NCI-H187 (cell line): ENCODE measurements at places on chromosomes 4 and X.

GRCh38 chr4:138602664-138603063, 360.5 kb upstream of the SLC7A11 start:
- no peak for DNase-seq

GRCh38 chr4:158681629-158682028, 9.5 kb downstream of the ETFDH start:
- DNase-seq, result no peak

GRCh38 chr4:134708026-134708425, 506.4 kb upstream of the PABPC4L start:
- no peak for DNase-seq

GRCh38 chr4:48129307-48130014, 4.6 kb downstream of the TXK start:
- no peak for DNase-seq

GRCh38 chr4:119130365-119131065, 5.1 kb upstream of the MYOZ2 start:
- no peak for DNase-seq

DNA sequence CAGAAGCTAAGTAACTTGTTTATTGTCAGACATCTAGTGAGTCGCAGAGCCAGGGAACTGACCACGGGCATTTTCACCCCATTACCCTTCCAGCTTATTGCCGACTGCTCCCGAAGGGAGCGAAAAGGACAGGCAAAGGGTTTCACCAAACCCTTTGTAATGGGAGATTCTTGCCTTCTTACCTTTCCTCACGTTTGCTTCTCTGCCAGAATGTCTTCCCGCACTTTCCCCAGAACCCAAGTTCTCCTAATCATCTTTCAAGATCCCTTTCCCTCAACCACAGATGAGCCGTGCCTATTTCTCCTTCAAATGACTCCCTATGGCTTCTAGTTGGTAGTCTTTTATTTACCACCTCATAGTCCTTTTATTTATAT, 520 bp upstream of the SRP72 start:
- DNase-seq, result no peak

GRCh38 chr4:133584714-133585113, 435.6 kb downstream of the PCDH10 start:
- no peak for DNase-seq

DNA sequence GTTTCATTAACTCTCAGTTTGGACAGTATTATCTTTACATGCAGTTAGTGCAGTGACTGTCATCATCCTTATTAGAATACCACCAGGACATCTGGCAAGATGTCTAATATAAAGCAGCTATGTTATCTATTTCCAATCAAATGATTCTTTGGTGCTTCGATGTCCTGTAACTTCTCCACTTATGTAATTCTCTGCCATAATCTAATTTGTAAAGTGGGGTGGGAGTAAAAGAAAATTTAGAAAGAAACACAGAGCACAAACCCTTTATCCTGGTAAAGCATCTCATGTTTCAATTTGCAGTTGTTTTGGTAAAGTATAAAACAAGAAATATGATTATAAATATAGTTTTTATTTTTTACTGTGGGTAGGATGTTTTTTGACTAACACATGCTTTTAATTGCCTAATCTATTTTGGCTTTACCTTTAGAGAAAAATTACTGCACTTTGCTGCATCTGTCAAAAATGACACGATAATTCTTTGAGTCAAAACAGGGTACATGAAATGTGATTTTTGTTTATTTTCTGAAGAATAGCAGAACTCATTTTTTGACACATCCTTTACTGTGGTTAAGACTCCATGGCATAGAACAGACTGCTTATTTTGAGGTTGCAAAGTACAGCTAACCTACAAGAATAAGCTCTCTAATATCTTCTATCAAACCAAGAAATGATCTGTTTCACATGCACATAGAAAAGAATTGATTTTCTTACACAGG, 382.9 kb downstream of the RPA4 start:
- no peak for DNase-seq

- no peak for DNase-seq
Observed at GRCh38 chr4:877502-877901, 51.6 kb upstream of the CPLX1 start.

GRCh38 chrX:3244955-3245354, 101.5 kb downstream of the MXRA5 start:
- no peak for DNase-seq

DNA sequence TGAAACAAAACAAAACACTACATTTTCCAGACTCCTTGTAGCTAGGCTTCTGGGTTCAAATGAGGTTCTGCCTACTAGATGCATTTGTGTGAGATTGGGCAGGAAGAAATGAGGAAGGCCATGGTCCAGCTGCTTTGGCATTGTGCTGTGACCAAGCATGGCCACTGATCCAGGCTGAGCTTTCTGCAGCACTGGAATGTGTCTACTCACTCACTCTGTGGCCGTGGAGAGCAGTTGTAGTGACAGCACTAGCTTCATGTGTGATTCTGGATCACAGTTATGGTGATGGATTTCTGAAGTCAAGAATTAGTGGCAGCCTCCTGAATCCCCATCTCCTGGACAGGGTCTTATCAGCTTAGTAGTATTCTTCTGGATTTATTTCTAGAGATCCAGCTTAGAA, 358.9 kb downstream of the GPAT3 start:
- no peak for DNase-seq

- no peak for DNase-seq
Observed at GRCh38 chr4:147336252-147336651, 144.6 kb upstream of the EDNRA start.

DNA sequence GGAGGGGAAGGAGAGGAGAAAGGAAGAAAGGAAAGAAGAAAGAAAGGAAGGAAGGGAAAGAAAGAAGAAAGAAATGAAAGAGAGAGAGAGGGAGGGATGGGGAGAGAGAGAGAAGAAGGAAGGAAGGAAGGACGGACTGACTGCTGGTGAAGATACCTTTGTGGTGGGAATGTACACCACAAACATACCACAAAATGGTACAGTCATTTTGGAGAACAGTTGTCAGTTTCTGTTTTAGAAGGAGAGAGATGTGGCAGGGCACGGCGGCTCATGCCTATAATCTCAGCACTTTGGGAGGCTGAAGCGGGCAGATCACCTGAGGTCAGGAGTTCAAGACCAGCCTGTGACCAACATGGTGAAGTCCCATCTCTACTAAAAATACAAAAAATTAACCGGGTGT, 40.0 kb upstream of the SHISA3 start:
- DNase-seq, result no peak

- no peak for DNase-seq
Observed at GRCh38 chrX:10095698-10096432, 60.9 kb upstream of the CLCN4 start.

DNA sequence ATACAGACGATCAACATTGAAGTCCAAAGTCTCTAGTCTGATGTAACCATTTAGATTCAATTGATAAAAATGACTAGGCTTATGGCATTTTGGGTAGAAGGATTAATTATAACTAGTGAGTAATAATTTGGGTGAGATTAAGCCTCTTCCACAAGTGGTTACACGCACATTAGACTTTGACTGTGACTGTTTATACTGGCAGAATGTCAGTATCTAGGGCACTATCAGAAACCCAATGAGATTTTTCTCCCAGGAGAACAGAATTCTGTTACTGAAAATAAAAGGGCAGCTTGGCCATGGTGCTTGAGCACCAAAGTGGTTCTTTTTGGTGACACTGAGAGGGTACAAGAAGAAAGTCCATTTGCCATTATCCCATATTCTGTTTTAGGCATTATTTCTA, 3.3 kb downstream of the PLS3 start:
- no peak for DNase-seq

DNA sequence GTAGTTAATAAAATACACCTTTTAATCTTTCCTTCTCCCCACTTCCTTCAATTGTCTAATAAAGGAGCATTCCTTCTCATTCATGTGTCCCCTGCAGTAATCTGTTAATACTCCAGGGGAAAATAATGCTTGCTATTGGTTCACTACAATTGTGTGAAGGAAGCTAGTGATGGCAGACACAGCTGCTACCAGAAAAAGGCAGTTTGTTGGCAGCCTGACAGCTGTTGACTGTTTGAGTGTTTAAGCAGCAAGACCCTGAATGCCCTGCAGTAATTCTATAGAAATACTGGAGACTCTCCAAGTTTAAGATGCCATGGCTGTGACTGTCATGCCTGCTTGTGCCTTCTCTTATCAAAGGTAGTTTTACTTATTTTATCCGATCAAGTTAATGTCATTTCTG, 359.5 kb downstream of the C4orf33 start:
- DNase-seq, result peak; percentile 33

- no peak for DNase-seq
Observed at GRCh38 chr4:108601532-108601931, 18.8 kb upstream of the RPL34 start.

GRCh38 chrX:38108364-38108763, 102.0 kb downstream of the SYTL5 start:
- no peak for DNase-seq

- no peak for DNase-seq
Observed at GRCh38 chr4:186726426-186727168, 2.9 kb upstream of the FAT1 start.

DNA sequence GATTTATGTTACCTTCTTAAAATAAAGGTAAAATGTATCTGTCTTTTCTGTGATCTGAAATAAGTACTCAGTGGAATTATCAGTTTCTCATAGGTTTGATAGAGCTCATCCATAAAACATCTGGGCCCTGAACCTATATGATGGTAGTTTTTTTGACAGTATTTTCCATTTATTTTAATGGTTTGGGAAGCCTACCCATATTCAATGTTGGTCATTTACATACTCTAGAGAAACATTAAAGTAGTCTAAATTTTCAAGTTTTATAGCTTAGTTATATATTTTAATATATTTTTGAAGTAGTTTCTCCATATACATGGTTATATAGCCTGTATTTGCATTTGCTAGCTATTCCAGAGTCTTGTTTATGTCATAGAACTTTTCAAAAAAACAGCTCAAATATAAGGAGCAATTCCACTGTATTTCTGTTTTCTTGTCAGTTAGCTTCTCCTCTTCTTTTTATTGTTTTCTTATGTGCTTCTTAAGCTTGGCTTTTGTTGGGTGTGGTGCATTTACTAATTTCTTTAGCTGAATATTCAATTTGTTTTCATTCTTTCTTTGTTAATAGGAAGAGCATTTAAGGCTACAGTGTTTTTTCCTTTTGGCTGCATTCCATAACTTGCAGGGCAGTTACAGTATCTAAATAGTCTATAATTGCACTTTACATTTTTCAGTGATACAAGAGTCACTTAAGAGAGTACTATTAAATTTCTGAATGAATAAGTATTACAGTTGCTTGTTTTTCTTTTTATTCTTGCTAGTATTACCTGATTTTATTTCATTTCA, 181.4 kb downstream of the DKK2 start:
- no peak for DNase-seq

GRCh38 chr4:24519649-24520048, 64.7 kb downstream of the DHX15 start:
- no peak for DNase-seq

- DNase-seq, result no peak
Observed at GRCh38 chrX:23840674-23841073, 57.7 kb downstream of the SAT1 start.

- DNase-seq, result no peak
Observed at GRCh38 chrX:632366-633042, 1.9 kb downstream of the SHOX start.

DNA sequence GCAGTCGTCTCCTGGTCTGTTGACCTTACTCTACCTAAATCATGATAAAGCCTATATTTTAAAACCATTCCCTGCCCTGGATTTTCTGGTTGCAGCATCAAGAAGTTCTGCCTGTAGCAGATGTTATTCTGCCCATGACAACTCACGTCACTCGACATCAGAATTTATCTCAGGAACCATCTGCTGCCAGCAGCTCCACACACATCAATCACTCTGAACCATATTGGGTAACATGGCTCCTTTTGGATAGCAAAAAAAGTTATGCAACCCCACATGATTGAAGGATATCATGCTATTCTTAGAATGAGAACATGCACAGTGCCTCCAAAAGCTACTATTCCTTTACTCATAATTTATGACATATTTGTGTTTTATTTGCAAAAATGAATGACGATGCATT, 341.4 kb downstream of the DHRSX start:
- no peak for DNase-seq

DNA sequence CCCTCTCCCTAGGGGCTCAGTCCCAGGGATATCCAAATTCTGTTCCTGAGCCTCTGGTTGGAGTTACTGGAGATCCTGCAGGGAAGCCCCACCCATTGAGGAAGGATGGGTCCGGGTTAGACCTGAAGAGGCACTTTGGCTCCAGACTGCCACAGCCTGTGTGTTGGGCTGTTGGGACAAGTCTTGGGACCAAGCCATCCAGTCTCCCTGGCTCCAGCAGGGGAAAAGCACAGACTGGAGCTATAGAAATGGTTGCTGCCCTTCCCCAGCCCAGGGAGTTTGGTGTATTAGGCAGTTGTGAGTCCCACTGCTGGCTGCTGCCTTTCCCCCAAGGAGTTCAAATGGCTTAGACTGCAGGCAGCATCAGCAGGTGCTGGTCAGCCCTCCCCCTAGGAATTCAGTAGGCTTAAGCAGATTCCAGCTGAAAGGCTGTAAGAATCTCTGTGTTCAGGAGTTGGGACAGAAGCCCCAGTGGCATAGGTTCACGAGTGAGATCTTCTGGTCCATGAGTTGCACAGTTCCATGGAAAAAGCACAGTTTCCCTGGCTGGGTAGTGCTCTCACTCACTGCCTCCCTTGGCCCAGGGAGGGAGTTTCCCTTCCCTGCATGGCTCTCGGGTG, 344.0 kb upstream of the EPHA5 start:
- DNase-seq, result no peak

DNA sequence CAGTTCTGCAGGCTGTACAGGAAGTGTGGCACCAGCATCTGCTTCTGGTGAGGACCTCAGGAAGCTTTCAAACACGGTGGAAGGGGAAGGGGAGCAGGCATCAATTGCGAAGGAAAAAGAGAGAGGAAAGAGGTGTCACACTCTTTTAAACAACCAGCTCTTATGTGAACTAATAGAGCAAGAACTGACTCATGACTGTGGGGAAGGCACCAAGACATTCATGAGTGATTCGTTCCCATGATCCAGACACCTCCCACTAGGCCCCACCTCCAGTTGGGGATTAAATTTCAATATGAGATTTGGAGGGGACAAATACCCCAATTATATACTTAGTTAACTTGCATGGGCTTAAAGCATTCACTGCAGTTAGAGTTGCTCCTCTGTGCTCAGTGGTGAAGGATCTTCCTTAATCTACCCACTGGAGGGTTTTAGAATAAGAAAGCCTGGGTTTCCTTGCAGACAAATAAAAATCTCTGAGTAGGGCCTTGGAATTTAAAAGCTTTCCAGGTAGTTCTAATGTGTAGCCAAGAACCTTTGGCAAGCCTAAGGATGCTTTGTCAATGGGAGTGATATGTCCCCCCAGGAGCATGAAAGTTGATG, 60.0 kb downstream of the SYNPO2 start:
- no peak for DNase-seq

GRCh38 chrX:41001327-41001726, 83.9 kb upstream of the USP9X start:
- no peak for DNase-seq

DNA sequence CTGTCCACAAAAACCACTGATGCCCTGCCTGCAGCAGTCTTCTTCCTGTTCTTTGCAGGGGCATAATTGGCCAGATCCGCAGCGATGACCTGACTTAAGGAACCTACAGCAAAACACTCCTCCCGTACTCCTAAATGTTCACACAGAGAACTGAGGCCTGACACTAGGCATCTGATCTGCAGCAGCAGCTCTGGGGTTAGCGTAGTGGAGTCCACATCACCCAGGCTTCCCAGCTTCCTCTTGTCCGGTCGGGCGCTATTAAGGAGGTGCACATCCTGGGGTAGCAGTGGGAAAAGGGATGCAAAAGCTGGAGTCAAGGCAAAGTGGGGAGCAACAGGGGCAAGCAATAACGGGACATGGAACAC, 758 bp downstream of the SCFD2 start:
- no peak for DNase-seq

GRCh38 chr4:169199184-169199583, 71.6 kb downstream of the SH3RF1 start:
- DNase-seq, result no peak

- no peak for DNase-seq
Observed at GRCh38 chr4:128837679-128838078, 28.2 kb downstream of the JADE1 start.
